ENCODE measurements at places on chromosomes 2 and 18.
A peak's percentile ranks its signal among the peaks of the same experiment; 100 is the strongest.

- DNase-seq, result no peak
Observed at GRCh38 chr2:40458271-40458794, 6.4 kb upstream of the SLC8A1 start.

DNA sequence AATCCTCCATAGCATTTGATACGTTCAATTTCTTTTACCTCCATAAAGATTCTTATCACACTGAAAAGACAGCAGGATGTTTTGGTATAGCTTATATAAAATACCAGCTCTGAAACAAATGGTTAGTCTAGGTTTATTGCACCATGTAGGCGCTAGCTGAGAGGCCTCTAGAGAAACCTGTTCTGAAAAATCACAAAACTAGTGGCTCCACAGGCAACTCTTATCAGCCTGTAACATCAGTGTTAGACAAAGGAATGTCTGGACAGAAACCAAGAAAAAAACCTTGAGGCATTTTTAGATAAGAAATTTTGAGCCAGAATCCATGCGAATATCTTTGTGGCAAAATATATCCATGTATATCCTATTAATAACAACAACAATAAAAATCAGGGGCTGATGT lies 440.4 kb upstream of the MAP2 start:
- no peak for DNase-seq

DNA sequence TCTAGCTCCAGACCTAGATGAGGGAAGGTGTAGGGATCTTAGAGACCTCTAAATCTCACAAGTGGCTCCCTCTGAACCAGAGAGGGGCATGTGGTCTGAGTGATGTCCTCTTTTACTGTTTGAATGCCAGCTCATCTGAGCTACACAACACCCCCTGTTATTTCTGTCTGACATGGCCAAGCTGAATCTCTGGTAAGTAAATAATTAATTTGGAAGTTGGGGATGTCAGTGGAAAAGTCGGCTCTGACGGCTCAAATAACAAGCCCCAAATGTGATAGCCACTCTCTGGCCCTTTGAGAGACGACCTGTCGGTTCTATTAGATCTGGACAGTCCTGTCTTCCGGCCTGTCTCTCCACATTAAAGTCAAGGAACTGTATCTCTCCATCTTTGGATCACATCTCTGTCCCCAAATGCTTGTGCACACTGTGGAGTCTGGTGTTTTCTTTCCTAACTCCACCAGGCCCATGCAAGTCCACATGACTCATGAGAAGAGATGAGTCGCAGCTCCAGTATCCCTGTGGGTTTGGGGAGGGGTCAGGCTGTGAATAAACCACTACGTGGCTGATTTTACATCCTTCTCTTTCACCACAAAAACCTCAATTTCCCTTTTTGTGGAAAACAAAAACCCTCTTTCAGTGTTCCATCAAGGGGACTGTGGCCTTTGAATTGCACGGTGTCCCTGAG lies 52.5 kb downstream of the SETBP1 start:
- no peak for DNase-seq

DNA sequence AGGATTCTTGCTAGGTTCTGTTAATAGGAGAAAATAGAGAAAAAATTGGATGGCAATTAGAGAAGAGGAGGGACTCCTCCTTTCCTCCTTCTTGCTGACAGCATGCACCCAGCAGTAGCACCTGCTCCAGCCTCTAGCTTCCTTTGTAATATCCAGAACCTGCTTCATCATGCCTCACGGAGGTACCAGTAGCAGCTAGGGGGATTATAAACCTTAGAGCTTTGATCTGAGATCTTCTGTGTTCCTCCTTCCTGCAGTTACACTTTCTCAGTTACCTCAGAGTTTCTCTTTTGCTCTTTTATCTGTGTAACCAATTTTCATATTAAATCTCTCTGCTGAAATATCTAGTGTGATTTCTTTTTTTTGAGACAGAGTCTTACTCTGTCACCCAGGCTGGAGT lies 16.6 kb downstream of the DPP4 start:
- no peak for DNase-seq

DNA sequence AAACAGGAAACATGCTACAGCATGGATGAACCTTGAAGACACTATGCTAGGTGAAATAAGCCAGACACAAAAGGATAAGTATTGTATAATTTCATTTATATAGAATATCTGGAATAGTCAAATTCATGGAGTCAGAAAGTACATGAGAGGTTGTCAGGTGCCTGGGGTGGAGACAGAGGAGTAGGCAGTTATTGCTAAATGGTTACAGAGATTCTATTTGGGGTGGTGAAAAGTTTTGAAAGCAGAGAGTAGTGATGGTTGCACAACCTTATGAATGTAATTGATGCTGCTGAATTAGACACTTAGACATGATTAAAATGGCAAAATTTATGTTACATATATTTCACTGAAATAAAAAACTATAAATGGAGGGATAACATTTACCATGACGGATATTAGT lies 197.4 kb downstream of the VAPA start:
- no peak for DNase-seq

DNA sequence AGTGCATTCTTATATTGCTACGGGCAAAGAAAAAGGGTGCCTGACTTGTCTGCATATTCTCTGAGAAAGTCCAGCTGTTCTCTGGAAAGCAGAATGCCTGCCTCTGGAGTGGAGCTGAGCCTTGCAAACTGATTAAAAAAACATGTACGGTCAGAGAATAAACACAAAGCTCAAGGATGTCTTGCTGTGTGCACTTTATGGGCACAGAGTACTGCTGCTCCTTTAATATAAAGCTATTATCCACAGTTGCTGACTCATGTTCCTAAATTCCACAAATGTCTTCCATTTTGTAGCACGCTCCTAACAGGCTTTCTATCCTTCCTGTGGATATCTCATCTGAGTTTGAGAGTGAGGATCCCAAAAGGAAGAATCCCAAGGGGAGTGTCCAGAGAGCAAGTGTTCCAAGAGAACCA lies 229.0 kb downstream of the MREG start:
- no peak for DNase-seq

DNA sequence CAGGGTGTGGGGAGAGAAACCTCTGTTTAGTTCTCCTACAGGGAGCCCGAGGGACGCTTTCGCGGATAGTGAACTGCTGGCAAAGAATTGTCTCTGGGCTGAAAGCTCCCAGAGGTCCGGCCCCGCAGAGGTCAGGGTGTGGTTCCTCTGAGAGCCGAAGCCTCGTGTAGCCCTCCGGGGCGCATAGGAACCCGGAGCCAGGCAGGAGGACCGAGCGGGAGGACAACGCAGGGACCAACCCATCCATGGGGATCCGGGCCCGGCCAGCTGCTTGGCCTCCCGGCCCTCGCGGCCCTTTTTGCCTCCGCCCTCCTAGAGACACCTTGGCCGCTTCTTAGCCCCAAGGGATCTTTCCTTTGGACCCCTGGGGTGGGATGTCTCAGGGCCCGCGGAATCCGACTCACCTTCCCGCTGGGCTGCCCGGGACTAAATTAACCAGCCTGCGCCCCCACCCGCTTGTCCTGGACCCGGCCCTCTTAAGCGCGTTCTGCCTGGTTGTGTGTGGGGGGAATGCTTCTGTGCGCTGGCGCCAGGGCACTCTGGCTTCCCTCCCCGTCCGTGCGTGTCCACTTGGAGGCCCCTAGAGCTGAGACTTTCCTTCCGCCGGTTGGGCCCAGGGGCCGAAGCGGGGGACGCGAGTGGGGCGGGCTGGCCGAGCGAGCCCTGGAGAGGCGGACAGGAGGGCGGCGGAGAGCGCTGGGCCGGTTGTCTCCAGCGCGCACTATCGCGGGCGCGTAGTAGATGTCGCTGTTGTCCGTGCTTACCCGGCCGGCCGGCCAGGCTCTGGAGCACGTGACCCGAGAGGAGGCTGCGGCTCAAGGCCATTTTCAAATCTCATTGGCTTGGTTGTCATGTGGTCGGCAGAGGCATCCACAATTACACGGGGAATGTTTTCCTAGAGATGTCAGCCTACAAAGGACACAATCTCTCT lies at the start of gene HOXD10:
Gene HOXD10, plus strand, starts transcription at position 896 of the 931 bp plus-strand sequence. CDS start 56 bp downstream, outside the sequence.
- no peak for DNase-seq

DNA sequence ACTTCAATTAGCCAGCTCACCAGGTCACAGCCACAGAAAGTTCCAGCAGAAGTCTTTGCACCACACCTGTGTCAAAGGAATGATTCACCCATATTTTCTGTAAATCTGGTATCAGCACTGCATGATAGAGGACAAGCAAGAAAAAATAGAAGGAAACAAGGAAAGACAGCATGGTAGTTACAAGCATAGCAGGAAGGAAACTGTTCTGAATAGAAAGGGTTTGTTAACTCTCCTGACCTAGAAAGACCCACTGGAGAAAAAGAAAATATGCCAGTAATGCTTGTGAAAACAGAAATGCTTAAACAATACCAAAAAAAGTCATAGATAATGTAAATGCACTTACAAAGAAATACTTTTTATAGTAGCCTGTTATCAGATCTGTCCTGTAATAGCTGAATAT lies 40.8 kb downstream of the SCRN3 start:
- DNase-seq, result no peak

GRCh38 chr18:12839526-12840196 lies 44.4 kb downstream of the PTPN2 start:
- DNase-seq, result peak; percentile 71

DNA sequence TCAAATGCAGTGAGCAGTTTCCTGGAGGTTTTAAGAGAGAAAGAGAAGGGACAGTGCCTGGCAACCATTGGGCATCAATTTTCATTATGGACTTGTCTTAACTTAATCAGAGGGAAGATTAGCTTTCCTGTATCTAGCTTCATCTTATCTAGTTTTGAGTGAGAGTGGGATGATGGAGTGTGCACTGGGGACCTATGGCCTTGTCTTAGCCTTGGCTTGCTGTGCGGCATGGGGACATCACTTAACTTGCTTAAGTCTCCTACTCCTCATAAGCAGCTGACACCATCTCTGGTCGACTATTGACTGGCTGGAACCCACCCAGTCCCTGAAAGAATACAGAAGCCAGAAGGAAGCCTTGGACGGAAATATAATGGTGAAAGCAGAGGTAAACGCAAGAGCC lies 344.0 kb downstream of the SOX11 start:
- no peak for DNase-seq

DNA sequence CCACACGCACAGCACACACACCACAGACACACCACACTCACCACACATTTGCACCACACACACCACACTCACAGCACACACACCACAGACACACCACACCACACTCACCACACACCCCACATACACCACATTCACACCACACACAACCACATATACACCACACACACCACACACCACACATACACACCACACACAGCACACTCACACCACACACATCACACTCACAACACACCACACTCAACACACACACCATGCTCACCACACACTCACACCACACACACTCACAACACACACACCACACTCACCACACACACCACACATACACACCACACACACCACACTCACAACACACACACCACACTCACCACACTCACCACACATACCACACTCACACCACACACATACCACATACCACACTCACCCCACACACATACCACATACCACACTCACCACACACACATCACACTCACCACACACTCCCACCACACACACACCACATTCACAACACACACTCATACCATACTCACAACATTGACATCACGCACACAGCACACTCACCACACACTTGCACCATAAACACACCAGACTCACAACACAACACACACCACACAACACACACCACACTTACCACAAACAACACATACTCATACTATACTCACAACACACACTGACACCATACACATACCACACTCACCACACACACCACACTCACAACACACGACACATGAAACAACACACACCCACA lies 60.0 kb downstream of the SDC1 start:
- DNase-seq, result no peak

DNA sequence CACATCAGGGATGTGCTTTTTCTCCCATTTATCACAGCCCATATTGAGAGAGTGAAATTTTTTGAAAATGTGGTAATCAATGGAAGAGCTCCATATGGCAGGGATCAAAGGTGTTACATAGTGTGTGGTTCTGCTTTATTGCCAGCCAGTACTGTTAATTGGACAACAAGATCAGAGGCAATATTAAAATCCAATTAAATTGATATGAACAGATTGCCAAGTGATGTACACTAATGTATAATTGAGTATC lies 338.9 kb downstream of the BCL11A start:
- DNase-seq, result no peak

GRCh38 chr18:29028560-29028959 lies 851.6 kb upstream of the CDH2 start:
- no peak for DNase-seq

DNA sequence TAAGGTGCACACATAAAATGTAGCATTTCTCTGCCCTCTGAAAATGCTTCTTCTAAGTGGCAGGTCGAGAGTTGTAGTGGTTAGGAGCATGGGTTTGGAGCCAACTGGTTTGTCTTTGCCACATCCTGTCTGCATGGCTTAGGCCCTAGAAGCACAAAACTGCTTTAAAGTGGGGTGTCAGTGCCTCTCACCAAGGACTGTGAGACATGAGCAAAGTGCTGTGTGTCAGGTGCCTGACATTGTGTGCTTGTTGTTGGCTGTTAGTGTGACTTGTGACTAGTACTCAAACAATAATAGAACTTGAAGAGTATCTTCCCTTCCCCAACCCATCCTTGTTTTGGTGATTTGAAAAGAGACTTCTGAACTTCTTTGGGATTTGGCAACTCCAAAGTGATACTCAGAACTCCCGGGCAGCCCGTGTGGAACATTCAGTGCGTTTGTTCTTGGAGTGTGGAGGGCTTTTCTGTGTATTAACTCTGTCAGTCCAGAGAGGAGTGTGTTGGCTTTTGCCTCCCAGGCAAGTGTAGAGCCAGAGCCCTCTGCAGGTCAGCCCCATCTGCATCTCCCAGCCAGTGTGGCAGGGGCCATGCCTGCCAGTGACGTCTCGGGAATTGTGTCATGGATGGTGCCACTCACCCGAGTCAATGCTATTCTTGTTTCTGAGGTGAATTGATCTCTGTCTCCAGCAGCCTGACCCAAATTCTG lies 5.0 kb downstream of the MGAT5 start:
- DNase-seq, result no peak

- no peak for DNase-seq
Observed at GRCh38 chr2:238326801-238327365, 6.6 kb downstream of the TRAF3IP1 start.

DNA sequence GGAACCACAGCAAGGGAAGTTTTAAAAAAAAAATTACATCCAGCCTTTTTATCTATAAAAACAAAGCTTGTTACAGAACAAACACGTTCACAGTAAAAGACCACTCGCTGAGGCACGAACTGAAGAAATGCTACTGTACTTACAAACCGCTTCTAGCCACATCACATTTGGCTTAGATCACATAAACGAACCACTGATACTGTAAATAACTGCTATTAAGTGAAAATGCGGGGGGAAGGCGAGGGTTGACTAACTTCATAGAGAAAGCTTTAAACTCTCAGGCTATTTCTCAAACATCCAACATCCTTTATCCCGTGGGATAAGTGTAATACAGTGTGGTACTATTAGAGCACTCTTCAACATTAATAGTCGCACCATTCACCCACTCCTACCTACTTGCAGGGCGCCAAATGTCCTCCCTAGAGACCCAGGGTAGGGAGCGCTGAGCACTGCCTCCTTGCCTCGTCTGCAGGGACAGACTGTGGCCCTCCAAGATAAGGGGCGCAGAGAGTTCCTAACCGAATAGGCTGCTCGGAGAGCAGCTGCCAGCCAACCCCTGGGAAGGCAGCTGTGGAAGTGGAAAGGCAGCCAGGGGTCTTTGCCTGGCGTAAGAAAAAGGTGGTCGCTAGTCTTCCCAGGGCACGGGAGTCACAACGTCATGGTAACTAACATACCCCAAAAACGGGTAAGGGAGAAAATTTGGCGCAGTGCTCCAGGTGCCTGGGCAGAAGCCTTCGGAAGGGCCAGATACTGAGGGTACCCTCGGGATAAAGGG lies 854 bp downstream of the GPR155 start:
- peak; percentile 22 for DNase-seq

- DNase-seq, result peak; percentile 31
Observed at GRCh38 chr2:33412920-33413319, 63.5 kb upstream of the RASGRP3 start.

- DNase-seq, result no peak
Observed at GRCh38 chr2:128376241-128377041, 57.8 kb upstream of the HS6ST1 start.
